ENCODE measurements at places on chromosomes 4 and X. TPM values are rescaled to one million over a fixed set of nuclear protein-coding genes. Genes with fewer than 3 reads are reported as not detected.

DNA sequence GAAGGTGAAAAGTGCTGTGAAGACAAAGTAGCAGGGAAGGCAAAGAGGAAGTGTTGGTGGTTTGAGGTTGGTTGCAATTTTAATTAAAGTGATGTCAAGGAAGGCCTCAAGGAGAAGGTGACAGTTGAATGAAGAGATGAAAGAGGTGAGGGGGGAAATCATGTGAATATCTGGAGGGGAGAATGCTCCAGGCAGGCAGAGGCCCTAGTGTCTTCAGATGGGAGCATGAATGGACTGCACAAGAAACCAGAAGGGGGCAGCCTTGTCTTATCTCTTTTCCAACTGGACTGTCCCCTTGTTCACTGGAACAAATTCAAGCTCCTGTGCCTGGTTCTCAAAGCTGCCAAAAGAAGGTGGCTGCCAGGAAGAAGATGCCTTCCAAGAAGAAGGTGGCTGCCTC lies 68.4 kb downstream of the MAOB start:
- H3K27me3 ChIP-seq = peaks cover 8% of the 10 kb centered on the region
- H3K36me3 ChIP-seq = no peaks in the 10 kb centered on the region
- H3K4me1 ChIP-seq = no peaks in the 10 kb centered on the region
- no peak overlapping the region for H3K27ac ChIP-seq
- no peak overlapping the region for H3K4me3 ChIP-seq

DNA sequence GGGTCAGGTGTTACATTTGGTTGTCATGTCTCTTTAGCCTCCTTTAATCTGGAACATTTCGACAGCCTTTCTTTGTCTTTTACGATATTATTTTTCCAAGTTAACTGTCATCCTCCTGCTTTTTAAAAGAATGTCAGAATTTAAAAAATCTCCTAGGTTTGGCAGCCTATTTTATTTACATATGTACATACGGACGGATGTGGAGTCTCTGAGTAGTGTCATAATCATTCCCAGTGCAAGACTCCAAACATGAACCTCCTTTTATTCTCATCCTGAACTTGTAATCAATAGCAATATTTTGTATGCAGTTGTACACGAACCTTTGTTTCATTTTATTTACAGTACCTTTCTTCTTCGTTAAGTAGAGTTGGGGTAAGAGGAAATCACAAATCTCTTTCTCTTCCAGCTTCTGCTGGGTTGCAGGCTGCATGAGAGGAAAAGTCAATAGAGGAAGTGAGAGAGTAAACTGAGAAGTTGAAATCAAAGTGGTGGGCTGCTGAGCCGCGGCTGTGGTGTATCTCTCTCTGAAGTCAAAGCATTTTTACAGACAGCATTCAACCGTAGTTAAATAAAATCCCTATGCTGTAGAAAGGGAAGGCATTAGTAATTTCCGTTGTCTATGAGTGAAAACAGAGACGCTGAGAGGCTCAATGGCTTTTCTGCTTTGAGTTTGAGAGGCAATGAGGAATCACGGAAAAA lies 53.9 kb upstream of the RPS6KA3 start:
- no peak overlapping the region for H3K27ac ChIP-seq
- peaks cover 3% of the 10 kb centered on the region for H3K4me1 ChIP-seq
- no peaks in the 10 kb centered on the region for H3K27me3 ChIP-seq
- no peaks in the 10 kb centered on the region for H3K36me3 ChIP-seq

The EREG gene
- 0.22 TPM for total RNA-seq

- no peaks in the 10 kb centered on the region for H3K4me1 ChIP-seq
- DNase-seq = no peak
- no peak overlapping the region for H3K4me3 ChIP-seq
- H3K27me3 ChIP-seq = no peaks in the 10 kb centered on the region
- peaks cover 9% of the 10 kb centered on the region for H3K36me3 ChIP-seq
Measured at GRCh38 chr4:122865425-122865824, 38.8 kb downstream of the FGF2 start.

GRCh38 chr4:159002950-159003349 lies 99.9 kb upstream of the RAPGEF2 start:
- no peak overlapping the region for H3K27ac ChIP-seq
- H3K27me3 ChIP-seq = no peaks in the 10 kb centered on the region
- H3K4me1 ChIP-seq = peaks cover 12% of the 10 kb centered on the region
- no peak overlapping the region for H3K4me3 ChIP-seq
